IPS DF 19.7 (cell line): ENCODE measurements at places on chromosomes 3 and 15.

GRCh38 chr3:27943106-27943505, 221.0 kb upstream of the EOMES start:
- no peak for DNase-seq

- no peak for DNase-seq
Measured at GRCh38 chr15:101662203-101662602, 10.0 kb upstream of the TM2D3 start.

DNA sequence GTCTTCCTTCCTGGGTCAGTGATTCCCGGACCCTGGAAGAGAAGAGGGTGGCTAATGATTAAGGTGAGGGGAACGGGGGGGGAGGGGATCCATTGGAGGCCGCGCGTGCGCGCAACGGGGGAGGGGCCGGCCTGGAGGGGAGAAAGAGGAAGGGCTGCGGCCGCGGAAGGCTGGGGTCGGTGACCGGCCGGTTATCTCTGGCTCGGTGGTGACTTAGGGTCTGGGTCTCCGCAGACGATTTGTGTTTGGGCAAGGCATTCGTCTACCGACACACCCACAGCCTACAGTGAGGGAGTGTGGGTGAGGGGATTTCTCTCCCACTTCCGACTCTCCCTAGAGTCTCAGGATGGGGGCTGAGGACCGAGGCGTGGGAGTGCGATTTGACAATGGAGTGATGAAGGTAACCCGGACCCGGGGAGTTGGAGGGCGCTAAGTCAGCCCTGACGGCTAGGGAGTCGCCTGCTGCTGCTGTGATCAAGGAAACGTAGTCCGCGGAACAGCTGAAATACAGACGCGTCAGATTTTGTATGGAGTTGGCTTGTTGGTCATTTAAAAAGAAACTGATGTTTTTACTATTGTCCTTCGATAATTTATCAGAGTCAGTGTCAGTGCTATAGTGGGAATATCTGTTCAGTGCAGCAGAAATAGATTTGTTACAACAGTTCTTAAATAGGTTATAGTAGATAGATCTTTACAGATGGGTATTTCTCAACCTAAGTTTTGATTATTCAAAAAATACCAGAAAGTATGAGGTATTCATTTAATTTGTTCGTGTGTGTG, 733 bp downstream of the RNF111 start:
- DNase-seq = peak; percentile 9

DNA sequence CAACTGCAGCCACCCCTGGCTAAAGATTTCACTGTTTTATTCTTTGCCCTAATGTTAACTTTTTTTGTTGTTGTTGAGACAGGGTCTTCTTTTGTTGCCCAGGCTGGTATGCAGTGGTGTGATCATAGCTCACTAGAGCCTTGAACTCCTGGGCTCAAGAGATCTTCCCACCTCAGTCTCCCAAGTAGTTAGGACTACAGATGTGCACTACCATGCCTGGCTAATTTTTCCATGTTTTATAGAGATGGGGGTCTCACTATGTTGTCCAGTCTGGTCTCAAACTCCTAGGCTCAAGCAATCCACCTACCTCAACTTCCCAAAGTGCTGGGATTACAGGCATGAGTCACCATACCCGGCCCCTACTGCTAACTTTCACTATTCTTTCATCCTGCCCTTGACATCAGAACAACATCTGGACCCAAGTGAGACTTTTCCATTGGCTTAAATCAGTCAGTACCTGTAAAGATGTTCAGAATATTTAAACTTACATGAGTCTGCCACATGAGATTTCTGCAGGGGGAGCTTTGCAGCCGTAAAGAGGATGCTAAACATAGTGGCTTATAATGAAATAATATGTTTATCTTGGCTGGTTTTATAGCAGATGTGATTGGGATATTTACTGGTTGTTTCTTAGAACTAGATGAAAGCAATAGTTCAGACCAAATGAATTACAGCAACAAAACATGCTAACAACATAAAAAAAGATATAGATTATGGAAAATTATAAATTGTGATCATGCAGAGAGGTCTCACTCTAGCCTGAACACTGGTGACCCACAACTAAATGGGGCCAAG, 73.6 kb downstream of the HMG20A start:
- no peak for DNase-seq
